ENCODE measurements at places on chromosomes 16 and 17.

GRCh38 chr17:75897160-75898019 is 639 bp upstream of the TRIM65 start:
- no peak for DNase-seq

DNA sequence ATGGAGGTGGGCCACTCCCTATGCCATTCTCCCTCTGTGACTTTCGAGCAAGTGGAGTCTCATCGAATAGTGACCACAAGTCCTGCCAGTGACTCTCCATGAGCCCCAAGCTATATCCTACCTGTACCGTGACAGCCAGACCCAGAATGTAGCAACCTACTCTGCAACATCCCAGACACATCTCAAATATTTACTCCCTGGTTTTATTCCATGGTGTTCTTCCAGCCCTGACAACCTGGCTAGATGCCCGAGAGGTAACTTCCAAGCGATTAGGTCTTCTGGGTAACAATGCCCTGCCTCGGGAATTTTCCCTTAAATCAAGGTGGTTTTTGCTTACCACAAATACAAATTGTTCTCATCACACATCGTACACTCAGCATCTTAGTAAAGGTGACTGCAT is 211.7 kb downstream of the ZFHX3 start:
- no peak for DNase-seq

- no peak for DNase-seq
These were observed 2.0 kb upstream of the HS3ST3B1 start for GRCh38 chr17:14298947-14299279.

DNA sequence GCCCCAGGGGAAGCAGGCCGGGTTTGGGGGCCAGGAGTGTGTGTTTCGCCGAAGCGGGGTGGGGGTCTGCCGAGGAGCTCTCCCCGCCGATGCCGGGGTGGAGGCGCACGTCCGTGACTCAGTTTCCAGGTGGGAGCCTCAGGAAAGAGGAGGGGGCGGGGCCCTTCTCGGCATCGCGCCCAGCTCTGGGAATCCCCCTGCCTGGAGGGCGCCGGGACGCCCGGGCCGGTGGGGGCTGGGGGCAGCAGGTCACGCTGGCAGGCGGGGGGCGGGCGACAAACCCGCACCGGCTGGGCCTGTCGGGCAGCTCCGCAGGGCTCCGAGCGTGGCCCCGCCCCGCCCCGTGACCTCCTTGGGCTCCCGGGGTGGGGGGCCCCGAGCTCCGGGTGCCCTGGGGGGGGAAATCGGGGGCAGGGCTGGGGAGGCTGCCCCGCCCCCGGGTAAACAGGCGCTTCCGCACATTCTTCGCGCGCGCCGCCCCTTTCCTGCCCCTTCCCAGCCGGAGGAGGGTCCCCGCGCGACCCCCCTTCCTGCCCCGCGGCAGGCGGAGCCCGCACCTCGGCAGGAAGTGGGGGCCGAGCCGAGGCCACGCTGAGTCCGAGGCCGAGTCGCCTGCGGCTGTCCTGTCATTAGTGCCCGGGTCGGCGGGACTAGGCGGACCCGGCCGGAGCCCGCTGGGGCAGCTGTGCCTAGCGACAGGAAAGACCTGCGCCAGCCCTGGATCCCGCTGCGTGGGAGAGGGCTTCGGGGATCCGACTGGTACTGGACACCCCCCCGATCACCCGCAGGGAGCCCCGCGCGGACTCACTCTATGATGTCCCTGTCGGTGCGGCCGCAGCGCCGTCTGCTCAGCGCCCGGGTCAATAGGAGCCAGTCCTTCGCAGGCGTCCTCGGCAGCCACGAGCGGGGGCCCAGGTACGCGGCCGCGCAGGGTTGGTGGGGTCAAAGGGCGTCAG is 9.3 kb downstream of the RIPOR1 start:
- DNase-seq = no peak

DNA sequence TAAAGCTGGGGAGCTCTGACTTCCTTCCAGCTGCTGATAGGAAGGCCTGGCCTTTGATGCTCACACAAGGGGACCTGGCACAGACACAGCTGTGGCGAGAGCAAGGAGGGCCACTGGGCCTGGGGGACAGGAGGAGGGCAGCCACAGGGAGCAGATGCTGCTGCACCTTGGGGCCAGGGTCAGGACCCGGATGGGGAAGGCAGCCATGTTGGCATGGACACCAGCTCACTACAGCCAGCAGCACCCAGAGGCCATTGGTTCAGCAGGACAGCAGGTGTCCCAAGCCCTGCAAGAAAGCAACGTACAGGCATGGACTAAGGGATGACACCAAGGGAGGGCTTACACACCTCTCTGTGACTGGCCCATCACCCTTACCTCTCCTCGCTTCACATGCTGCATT is 8.0 kb upstream of the RNF112 start:
- no peak for DNase-seq
